ENCODE measurements at places on chromosomes 5 and 9.

- no peak for DNase-seq
These were observed 1.0 kb upstream of the CACFD1 start for GRCh38 chr9:133458643-133459312.

DNA sequence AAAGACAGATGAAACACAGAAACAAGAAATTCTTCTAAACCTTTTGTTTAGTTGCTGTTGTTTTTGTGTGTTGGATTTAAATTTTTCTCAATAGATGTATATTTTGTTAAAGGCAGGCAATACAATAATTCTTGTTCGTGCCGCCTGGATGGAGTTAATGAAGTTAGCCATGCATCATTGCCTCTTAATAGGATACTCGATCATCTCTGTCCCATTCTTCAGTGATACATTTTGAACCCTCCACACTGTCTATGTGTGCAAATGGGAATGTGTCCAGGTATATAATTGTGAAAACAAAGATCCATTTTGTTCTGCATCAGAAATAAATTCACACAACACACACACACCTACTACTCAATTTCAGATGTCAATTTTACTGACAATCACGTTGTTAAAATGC lies 186.6 kb upstream of the ADAMTS16 start:
- DNase-seq, result no peak

GRCh38 chr5:132825033-132825833 lies 5.2 kb downstream of the SHROOM1 start:
- peak; percentile 58 for DNase-seq

DNA sequence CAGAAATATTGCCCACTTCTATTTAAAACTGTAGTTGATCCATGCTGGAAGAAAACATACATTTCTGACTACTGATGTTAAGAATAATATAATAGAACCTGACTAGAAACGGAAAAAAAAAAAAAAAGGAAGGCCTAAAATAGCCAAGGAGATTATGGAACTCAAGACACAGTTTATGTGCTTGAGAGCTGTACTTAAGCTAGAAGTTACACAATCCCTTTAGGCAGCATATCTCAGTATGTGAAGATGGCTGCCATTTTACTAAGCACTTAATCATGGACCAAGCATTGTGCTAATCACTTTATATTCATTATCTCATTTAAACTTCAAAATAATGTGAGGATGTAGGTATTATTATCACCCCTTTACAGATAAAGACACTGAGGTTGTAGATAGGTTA lies 73.0 kb upstream of the NR4A3 start:
- DNase-seq, result no peak

DNA sequence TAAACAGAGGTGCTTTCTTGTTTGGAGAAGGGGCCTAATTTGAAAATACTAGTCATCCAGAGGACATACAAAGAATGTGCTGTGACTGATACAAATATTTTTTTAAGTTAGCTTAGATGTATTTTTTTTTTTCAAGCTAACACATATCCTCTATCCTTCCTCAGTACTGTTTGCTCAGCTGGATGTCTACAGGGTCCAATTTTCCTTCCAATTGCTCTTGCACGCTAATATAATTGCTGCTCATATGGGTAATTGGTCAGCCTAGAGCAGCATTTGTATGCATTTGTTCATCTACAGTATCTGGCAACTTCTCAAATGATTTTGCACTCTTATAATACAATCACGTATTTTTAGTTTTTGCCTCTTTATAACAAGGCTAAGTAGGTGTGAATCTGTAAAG lies 84.7 kb downstream of the ZDHHC21 start:
- DNase-seq, result no peak

DNA sequence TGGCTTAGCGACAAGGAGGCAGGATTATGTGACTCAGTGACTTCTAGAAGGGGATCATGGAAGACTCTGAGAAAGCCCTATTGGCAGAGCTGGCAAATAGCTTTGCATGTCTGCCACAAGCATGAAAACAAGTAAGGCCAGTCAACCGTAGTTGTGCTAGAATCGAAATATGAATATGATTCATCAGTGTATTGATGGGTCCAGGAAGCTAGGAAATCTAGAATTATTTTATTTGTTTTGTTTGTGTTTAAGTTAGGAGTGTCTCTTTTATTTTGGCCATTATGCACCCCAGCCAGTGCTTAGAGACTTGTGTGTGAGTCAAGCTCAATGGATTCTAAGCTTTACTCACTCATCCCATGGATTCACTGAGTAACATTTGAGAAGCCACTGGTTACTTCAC lies 3.8 kb upstream of the ITGA2 start:
- no peak for DNase-seq

- no peak for DNase-seq
These were observed 297.8 kb upstream of the ACTBL2 start for GRCh38 chr5:57780306-57780960.

GRCh38 chr5:137453483-137454080 lies 45.5 kb downstream of the SPOCK1 start:
- DNase-seq, result no peak

Data from right forelimb (tissue), 1 donor.